ENCODE measurements at places on chromosomes 12 and 14.

DNA sequence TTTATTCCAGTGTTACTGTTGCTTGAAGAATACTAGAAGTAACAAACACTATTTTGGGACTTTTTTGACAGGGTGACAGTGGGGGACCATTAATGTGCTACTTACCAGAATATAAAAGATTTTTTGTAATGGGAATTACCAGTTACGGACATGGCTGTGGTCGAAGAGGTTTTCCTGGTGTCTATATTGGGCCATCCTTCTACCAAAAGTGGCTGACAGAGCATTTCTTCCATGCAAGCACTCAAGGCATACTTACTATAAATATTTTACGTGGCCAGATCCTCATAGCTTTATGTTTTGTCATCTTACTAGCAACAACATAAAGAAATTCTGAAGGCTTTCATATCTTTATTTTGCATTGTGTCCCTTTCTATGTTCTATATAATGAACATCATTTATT, 44.5 kb downstream of the TMPRSS12 start:
- DNase-seq: no peak

GRCh38 chr14:54114941-54115340, 158.3 kb upstream of the BMP4 start:
- DNase-seq: no peak

- DNase-seq: no peak
Observed at GRCh38 chr14:105303949-105304348, 3.1 kb upstream of the BRF1 start.

DNA sequence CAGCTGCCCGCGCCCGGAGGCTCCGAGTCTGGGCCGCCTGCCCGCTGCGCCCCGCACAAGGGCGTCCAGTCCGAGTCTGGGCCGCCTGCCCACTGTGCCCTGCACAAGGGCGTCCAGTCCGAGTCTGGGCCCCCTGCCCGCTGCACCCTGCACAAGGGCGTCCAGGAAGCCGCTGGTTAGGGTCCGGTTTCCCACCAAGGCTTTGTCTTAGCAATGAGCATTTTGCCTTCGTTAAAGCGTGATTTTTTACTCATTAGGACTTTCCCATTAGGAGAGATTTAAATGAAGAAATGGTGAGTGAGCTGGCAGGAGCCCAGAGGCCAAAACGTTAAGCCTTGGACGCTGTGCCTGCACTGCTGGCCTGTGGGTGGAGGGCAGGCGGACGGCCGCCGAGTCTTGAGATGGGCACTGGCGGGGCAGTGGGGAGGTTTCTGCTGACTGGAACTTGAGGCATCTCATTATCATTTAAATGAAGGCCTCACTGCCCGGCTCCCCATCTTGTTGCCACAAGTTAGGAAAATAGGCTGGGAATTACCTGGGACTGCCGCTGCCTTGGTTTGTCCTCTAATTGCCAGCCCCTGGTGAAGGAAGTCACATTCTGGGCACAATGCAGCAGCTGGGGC, 36.0 kb downstream of the FBRSL1 start:
- DNase-seq: no peak

DNA sequence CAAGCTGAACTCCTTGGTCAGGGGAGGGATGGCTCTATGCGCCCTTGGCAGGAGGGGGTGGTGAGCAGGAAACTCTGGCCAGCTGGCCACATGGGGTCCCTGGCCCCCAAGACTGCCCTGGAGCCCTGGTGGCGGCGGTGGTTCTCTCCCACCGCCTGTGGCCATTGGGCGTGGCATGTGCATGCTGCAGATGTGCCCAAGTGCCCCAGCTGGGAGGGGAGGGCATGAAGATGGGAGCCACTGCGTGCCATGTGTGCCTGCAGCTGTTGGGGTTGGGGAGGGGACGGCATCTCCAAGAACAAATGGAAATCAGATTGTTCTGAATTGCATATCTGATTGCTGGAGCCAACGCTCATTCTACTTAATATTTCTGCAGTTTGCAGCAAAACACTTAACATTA, 115.7 kb upstream of the IGF1 start:
- DNase-seq: no peak

- no peak for DNase-seq
Observed at GRCh38 chr14:65560340-65561027, 148.0 kb downstream of the FUT8 start.

GRCh38 chr12:13049816-13050215, 5.6 kb downstream of the FAM234B start:
- DNase-seq: peak; percentile 24

DNA sequence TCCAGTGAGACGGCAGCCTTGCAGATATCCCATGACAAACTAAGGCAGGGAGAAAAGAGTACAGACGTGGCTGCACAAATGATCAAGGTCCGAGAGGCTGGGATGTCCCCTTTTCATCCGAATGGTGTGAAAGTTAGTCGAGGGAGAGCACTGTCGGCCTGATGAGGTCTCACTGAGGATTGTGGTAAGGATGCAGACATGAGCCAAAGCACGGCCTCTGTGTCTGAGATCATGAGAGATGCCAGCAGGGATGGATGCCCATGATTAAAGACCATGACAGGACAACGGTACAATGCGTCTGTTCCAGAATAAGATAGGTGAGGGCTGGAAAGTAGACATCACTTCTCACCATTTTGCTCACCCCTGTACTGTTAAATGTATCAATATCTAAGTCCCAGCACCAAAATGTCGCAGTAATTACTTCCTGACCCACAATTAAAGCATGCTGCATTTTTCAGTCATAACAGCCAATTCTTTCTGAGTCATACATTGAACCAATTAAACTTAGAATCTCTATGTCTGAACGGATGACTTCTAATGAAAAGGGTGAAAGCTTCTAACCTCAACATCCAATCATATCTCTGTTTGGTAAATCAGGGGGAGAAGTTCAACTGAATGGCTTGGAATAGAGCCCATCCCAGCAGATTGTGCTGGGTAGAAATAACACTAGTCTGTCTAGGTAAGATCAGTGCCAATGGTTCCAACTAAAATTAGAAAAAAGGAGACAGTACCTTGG, 249.6 kb upstream of the SOX5 start:
- no peak for DNase-seq

GRCh38 chr12:48542300-48542928, 17.0 kb downstream of the OR8S1 start:
- DNase-seq: no peak

Data from GM04504 (cell line).